ENCODE measurements at places on chromosomes 1 and 21.

DNA sequence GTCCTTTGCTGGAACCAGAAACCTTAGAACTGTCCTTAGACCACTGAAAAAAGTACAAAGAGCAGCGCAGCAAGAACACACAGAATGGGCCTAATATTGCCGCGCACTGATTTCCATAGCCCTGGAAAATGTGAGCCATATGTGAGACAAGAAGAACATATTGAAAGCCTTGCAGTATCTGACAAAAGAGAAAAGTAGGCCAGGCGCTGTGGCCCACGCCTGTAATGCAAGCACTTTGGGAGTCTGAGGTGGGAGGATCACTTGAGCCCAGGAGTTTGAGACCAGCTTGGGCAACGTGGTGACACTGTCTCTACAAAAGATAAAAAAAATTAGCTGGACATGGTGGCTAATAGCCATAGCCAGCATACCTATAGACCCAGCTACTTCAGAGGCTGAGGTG is 300.7 kb downstream of the RYR2 start:
- DNase-seq: no peak

GRCh38 chr21:34871026-34871908 is 177.8 kb downstream of the RUNX1 start:
- DNase-seq: no peak

DNA sequence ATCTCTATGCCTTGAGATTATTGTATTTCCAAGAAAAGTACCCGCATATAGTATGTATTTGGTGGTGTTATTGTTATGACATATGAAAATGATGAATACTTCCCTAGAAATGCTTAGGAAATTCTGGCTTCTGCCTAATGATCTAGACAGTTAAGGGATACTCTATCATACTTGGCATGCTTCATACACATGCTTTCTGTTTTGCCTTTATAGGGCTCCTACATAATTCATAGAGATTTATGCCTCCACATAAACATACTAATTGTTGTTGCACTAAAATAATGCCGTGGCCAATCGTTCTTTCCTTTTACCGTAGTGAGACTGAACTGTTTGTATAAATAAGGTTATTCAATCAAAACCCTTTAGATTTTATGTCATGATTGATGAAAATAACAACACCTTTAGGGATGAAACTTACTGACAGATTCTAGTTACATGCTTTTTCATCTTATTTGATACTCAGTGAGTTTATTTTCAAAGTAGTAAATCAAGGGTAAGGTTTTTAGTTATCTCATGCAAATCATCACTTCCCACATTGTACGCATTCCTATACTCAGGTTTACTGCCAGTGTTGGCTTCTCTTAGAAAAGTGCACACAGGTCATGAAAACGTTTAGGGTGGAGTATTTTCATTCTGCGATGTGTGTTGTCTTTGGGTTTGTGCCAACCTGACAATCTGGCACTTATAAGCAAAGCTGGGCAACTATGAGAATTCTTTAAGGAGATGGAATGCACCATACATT is 40.5 kb upstream of the SCYL3 start:
- no peak for DNase-seq

GRCh38 chr1:37290718-37291117 is 183.7 kb upstream of the ZC3H12A start:
- no peak for DNase-seq

- no peak for DNase-seq
Observed at GRCh38 chr1:211521102-211521815, 29.3 kb upstream of the RD3 start.

- DNase-seq: no peak
Observed at GRCh38 chr1:204331847-204332487, 27.8 kb downstream of the PLEKHA6 start.

DNA sequence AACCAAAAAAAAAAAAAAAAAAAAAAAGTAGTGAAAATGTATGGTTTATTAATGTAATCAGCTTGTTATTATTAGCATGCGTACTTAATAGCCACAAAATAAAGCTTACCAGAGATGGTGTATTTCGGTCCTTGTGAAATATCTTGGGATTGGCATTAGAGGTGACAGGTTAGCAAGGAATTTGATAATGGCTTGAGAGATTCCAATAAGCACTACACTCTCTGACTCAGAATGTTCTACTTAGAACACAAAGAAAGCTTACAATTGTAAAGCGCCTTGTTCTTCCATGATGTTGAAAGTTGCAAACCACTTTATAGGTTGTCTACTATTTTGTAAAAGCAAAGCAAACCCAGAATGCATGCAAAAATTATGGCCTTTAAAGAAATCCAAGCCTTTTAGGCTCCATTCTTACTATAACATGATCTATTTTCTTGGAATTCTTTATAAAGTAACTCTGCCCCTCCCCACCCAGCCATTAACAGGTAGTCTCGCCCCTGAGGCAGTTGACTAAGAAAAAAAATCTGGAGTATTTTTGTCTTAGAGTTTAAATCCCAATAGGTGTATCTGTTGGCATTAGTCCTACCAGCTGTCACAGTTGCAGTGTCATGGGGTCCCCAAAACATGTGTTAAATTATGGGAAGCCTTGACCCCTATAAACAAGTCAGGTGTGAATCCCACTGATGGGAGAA is 129.2 kb downstream of the DHRS3 start:
- no peak for DNase-seq

- no peak for DNase-seq
Observed at GRCh38 chr1:232414100-232414499, 215.8 kb downstream of the SIPA1L2 start.

GRCh38 chr1:3608154-3608553 is 3.2 kb downstream of the MEGF6 start:
- no peak for DNase-seq

DNA sequence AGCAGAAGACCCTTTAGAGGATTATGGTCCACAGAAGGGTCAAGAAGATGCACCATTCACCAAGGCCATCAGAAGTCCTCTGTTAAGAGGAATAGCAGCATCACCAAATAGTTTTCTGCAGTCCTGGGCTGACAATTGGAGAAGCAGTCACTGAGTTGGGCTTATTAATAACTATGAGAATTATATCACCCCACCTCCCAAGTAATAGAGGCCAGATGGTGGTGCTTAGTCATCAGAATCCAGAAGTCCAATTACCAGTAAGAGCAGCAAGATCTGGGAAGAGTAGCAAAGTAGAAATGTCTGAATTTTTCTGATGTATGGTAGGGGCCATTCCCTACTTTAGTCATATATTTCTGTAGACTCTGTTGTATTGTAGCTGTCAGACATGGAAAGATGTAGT is 6.1 kb upstream of the PSMA5 start:
- no peak for DNase-seq

GRCh38 chr1:73914951-73915350 is 283.0 kb downstream of the LRRIQ3 start:
- DNase-seq: no peak

DNA sequence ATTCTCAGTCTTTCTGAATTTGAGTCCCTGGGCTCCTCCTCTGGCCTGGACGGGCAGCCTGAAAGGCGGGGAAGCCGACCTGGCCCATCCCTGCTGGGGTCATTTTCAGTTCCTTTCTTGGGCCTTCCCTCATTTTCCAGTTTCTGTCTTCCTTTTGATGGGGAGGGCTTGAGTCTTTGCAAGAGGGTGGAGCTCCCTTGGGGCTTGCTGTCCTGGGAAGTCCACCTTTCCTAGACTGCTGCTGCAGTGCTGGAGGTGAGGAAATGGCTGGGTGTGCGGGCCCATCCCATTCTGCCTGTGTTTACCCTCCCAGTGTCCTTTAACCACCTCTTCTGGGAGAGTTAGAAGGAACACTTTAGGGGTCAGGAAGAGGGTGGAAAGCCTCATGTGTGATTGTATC is 40.4 kb upstream of the SYNC start:
- DNase-seq: no peak

- DNase-seq: no peak
Observed at GRCh38 chr1:42674682-42675081, 7.5 kb upstream of the YBX1 start.

GRCh38 chr1:75520862-75521475 is 89.9 kb downstream of the SLC44A5 start:
- DNase-seq: no peak

GRCh38 chr1:174315239-174315638 is 132.5 kb upstream of the GPR52 start:
- DNase-seq: no peak

DNA sequence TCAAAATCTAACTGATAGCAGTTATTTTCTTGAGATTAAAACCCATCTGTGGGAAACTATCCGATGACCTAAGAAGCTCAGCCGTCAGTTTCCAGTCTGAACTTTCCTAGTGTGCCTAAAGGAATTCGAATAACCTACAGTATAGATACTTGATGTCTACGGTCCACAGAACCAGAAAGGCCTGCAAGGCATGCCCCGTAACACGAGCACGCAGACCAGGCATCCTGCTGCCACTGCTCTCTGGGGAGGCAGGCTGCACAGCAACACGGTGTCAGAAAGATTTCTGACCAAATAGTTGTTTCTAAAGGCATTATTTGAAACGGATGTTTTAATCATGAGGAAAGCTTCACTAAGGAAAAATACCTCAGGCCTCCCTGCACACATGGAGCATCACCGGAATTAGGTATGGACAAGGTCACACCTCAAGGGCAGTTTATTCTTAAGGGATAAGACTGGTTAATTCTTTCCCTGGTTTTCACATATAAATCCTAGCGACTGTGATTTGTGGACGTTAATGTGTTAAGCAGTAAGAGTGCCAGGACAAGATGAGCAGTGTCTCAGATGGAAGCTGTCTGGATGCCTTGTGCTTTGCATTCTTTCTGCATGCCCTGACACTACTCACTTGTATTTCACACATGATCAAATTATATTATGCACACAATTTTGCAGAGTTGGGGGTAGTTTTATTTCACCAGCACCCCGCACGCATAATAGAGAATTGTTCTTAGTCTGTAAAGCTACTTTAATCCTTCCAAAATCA is 49.0 kb upstream of the NADK start:
- DNase-seq: no peak

DNA sequence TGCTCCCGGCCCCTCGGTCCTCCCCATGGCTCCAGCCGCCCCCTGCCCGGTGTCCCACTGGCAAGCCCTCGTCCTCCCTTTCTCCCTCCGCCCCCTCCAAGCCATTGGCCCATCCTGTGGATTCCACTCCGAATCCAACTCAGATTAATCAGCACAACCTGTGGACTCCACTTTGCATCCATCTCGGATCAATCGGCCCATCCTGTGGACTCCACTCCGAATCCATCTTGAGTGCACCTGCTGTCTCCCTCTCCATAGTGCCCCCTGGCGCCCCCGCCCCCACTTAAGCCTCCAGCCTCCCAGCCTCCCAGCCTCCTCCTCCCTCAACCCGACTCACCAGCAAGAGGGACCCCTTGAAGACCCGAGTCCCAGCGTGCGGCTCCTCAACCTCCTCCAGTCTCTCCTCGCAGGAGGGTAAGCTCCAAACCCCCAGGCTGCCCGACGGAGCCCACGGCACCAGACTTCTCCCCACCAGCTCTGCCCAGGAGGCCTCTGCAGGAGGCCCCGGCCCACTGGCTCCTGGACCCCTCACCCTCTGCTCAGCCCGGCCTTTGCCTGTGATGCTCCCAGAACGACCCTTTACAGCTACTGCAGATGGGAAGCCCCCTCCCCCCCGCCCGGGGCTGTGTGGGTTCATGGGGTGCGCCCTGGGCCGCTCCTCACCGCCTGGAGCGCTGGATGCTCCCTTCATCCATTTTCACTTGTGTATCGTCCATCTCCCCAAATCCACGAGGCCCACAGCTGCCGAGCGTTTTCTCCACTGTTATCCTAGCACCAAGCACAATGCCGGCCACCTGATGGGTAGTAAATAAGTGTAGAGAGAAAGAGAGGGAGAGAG is 40.6 kb upstream of the TSPEAR start:
- DNase-seq: peak; percentile 11

- no peak for DNase-seq
Observed at GRCh38 chr1:166156674-166157073, 10.1 kb downstream of the FAM78B start.

- no peak for DNase-seq
Observed at GRCh38 chr1:200708769-200709168, 29.9 kb upstream of the CAMSAP2 start.

DNA sequence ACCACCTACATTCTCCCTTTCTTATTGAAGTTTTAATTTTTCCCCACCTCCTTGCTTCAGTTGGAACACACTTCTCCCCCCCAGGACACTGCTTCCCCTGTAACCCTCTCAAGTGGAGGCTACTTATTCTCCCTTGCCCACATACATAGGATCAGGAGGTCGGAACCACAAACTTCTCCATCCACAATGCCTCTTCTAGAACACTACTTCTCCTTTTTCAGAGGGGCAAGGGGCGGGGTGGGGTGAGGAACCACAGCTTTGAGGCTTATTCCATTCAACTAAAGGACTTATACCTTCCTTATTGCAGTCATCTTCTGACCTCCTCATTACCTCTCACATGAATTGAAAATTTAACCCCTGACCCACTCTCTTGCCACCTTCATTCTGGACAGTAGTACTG is 81.3 kb downstream of the NEK7 start:
- peak; percentile 40 for DNase-seq

DNA sequence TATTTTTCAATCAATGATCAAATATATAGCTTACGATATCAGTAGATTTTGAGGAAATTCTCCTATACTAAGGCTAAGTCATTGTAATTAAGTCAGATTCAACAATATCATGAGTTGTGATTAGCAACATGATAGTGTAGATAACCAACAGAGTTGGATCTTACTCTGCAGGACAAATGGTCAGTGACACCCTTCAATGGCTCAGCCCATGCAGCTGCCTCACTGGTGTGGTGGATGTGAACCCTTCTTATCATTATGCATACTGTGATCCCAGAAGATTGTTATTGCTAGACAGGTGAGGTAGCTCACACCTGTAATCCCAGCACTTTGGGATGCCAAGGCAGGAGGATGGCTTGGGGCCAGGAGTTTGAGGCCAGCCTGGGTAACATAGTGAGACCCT is 5.6 kb downstream of the SLC16A1 start:
- DNase-seq: no peak

GRCh38 chr1:12617901-12618660 is at the start of gene DHRS3:
TSS of gene DHRS3 (minus strand) at chr1:12618210. CDS start at chr1:12617348, 862 bp downstream.
- DNase-seq: peak; percentile 67

DNA sequence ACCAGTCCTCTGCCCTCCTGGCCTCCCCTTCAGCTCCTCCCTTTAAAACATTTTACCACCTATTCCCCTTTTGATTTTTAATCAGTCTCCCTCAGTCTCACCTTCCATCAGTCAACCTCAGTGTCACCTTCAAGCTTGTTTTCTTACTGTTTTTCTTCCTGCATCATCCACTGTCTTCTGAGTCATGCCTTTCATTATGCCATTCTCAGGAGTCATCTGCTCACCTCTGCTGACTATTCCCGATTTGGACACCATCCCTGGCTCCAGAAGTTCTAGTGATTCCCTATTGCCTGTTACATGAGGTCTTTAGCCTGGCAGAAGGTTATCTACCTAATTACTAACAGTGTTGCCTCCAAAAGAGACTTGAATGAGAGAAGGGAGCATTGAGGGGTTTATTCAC is 23.9 kb downstream of the NFASC start:
- no peak for DNase-seq

DNA sequence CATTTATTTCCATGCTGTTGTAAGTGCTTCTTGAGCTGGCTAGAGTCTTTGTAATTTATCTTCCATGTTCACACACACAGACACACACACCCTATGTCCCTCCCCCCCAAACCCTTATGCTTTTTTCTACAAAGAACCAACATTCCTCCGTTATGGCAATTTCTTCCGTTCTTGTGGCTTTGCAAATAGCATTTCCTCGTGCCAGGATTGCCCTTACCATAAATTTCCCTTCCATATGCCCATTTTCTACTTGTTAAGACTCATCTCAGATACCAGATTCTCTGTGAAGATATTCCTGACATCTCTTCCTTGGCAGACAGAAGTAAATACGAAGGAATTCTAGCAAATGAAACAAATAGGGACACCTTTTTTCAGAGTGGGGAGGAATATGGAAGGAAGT is 26.0 kb downstream of the RALGPS2 start:
- no peak for DNase-seq

Data from CD4-positive, alpha-beta T cell treated with Interleukin-15 for 1 hour (primary cell).